ENCODE measurements at places on chromosomes 5 and 9. TPM values are rescaled to one million over a fixed set of nuclear protein-coding genes. Genes with fewer than 3 reads are reported as not detected.

- DNase-seq, result no peak
Measured at GRCh38 chr5:94632024-94632423, 13.6 kb downstream of the SLF1 start.

GRCh38 chr5:178323541-178323865 lies 90.9 kb upstream of the PHYKPL start:
- no peak for DNase-seq

- no peak for DNase-seq
Measured at GRCh38 chr5:75463726-75464125, 47.7 kb downstream of the CERT1 start.

OR1N2 gene
- polyA plus RNA-seq, result not detected

DNA sequence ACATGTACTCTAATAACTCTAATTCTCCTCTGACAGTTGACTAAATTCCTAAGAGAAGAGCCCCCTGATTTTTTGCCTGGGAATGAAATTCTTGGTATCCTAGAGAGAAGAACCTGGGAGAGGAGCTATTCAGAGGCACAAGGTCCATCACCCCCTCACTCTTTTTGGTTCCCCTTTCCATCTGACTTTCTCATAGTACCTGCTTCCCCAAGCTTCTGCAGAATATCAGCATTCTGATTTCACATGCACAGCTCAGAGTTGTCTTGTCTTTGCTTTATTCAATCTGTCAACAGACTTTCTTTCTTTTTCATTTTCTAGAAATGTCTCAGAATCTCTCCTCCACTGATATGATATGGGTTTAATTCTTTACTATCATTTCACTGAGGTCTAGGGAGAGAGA lies 141.5 kb upstream of the FBXL17 start:
- DNase-seq, result no peak
